ENCODE measurements at places on chromosomes 11 and 22. TPM values are rescaled to one million over a fixed set of nuclear protein-coding genes. Genes with fewer than 3 reads are reported as not detected.

Gene APOC3
- total RNA-seq = not detected

Gene LIF
- total RNA-seq = 103 TPM

Gene MIAT
- 37.8 TPM for total RNA-seq

Gene COMT
- total RNA-seq = 71.8 TPM

Gene AGBL2
- total RNA-seq = 5.9 TPM

Gene CREB3L1
- not detected for total RNA-seq

Gene TMEM191B
- 0.87 TPM for total RNA-seq

Gene CNGA4
- total RNA-seq = 0.17 TPM

Gene CD248
- 2.5 TPM for total RNA-seq

Gene KCTD14
- 0.19 TPM for total RNA-seq

Gene OR10D3
- total RNA-seq = not detected

Gene TMEM86A
- 0.42 TPM for total RNA-seq

Gene CCDC73
- not detected for total RNA-seq

Gene DUSP8
- total RNA-seq = 0.23 TPM

Gene TMEM184B
- total RNA-seq = 33.8 TPM

Gene FXYD2
- total RNA-seq = 0.97 TPM

Gene ARL2
- total RNA-seq = 62.4 TPM

Gene GLYATL1
- not detected for total RNA-seq

Gene CLMP
- 0.23 TPM for total RNA-seq

Gene TPH1
- total RNA-seq = 0.23 TPM

Gene SMTNL1
- total RNA-seq = not detected

Gene ABCC8
- total RNA-seq = not detected

Gene SERHL2
- total RNA-seq = 0.97 TPM

Gene SLC1A2
- total RNA-seq = not detected

Data from activated CD4-positive, alpha-beta T cell treated with anti-CD3 and anti-CD28 coated beads, Interleukin-2, amount 10 ng/mL, durations not matched to agents 7 days and 5 days (primary cell).